ENCODE measurements at places on chromosomes 2 and 18.

GRCh38 chr18:76421685-76422078, 73.4 kb downstream of the ZNF516 start:
- no peak for DNase-seq
- H3K27ac ChIP-seq, result no peak overlapping the region
- no peaks in the 10 kb centered on the region for H3K36me3 ChIP-seq
- H3K4me1 ChIP-seq, result no peaks in the 10 kb centered on the region

DNA sequence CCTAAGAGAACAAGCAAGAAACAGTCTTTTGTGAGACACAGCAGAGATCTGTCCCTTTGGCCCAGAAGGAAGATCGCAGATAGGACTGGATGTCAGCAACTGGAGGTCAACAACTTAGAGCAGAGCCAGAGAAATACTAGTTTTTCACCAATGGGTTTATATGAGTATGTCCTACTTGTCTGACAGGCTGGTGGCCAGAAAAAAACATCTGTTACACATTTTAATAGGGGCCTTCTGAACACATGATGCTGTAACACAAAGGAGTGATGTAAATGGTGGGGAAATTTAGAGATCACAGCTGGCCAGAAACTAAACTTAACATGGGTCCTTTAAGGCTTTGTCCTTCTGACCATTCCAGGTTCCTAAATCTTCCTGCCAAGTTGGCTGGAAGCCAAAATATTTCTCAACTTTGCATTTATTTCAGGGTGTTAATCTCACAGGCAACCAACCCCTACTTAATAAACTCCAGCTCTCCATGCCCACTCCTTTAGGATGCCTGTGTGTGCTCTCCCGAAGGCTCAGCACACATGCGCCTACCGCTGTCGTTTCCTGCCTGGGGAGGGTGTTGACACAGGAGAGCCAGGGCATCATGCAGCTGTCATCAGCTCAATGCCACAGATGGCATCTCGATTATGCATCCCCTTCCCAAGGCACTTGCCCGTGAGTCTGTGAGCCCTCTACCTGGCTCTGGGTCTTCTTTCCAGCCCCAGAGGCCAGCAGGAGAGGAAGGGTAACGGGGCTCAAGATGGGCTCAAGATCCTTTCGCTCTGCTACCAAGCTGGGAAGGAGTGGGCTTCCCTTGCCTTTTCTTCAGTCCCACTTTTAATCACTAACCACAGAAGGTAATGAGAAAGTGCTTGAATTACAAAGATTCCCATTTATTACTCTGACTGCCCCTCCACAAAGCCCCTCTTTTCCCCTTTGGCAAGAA, 252.5 kb downstream of the ETAA1 start:
- no peaks in the 10 kb centered on the region for H3K4me1 ChIP-seq
- no peaks in the 10 kb centered on the region for H3K36me3 ChIP-seq

DNA sequence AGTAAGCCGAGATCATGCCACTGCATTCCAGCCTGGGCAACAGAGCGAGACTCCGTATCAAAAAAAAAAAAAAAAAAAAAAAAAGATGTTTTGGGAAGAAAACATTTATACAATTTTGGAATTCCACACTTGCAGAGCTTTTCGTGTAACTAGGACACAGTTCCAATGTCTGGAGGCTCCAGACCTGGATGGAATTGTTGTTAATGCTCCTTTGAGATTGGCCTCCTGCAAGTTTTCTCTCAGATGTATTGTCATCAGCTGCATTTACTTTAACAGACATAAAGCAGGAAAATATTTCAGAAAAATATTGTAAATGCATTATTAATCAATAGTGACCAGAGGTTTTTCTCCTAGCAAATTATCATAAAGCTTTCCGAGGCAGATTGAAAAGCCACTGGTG, 124.1 kb downstream of the RBM43 start:
- no peak overlapping the region for H3K4me3 ChIP-seq
- H3K27me3 ChIP-seq, result no peaks in the 10 kb centered on the region
- no peak for DNase-seq
- no peak overlapping the region for H3K27ac ChIP-seq
- no peaks in the 10 kb centered on the region for H3K36me3 ChIP-seq

GRCh38 chr18:63882333-63883141, 5.0 kb upstream of the SERPINB2 start:
- no peaks in the 10 kb centered on the region for H3K36me3 ChIP-seq
- H3K27me3 ChIP-seq, result peaks cover 6% of the 10 kb centered on the region
- no peak for DNase-seq
- no peak overlapping the region for H3K4me3 ChIP-seq
- no peak overlapping the region for H3K27ac ChIP-seq
- peaks cover 13% of the 10 kb centered on the region for H3K4me1 ChIP-seq

DNA sequence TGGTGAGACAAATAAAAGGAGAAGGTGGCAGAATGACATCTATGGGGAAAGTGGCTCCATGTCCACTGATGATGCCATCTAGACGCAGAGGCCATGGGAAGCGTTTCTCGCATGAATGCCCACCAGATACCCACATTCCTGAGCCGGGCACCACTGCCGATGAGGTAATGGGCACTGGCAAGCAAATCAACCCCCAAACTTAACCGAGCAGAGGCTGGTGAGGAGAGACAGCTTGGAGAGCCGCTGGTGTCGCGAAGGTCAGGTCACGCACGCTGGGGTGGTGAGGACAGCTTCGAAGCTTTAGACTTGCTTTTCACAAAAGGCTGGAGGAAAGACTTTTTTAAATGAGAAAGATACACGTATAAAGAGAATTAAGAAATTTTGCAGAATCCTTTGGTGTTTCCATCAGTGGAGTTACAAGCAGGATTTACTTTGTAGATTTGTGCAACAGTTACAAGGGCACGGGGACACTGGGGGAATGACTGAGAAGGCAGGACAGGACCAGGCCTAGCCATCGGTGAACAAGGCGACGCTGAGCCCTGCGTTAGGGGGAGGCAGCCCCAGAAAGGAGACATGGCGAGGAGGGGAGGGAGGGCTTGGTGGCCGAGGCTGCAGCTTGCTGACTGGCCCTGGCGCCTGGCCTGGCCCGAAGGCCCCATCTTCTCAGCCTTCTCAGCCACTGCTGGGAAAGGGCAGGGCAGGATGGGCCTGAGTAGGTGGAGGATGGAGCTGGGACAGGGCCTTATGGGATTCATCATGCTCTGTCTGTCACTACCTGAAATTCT, 83.9 kb upstream of the HDAC4 start:
- H3K27me3 ChIP-seq, result no peaks in the 10 kb centered on the region
- H3K36me3 ChIP-seq, result no peaks in the 10 kb centered on the region
- no peak overlapping the region for H3K4me3 ChIP-seq
- DNase-seq, result no peak
- no peak overlapping the region for H3K27ac ChIP-seq
- H3K4me1 ChIP-seq, result no peaks in the 10 kb centered on the region

- no peak overlapping the region for H3K4me3 ChIP-seq
- H3K36me3 ChIP-seq, result no peaks in the 10 kb centered on the region
- peaks cover 8% of the 10 kb centered on the region for H3K27me3 ChIP-seq
- DNase-seq, result no peak
These were observed 35.1 kb upstream of the ACVR1 start for GRCh38 chr2:157911246-157911645.

DNA sequence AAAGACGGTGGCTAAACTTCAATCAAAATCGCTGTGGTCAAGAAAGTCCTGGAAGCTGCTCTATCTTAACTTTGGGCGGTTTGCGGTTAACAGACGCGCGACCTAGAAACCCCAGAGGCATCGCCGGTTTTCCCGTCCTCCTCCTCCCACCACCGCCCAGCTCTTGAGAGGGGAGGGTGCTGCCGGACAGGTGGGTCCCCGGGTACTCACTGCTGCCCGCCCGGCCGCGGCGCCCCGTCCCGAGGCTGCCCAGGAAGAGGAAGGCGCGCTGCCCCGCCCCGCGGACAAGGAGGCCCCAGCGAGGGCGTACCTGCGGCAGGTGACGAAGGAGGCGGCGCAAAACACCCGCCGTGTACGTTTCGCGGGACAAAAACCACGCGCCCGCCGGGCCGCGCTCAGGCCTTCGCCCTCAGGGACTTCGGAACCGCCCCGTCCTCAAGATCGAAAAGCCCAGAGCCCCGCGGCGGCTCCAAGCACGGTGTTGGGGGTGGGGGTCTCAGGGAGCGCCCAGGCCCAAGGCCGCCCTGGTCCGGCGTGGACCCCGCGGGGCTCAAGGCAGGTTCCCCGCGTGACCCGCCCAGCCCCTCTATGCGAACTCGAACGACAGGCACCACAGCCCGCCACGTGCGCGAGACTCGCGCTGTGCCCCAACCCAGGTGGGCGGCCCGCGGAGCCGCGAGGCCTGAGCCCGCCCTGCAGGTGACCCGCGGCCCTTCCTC, at the start of gene SH3YL1:
Gene SH3YL1, minus strand, starts transcription at position 259 of the 719 bp plus-strand sequence. Its CDS starts 48 bp downstream, at position 211.
- peak within 1 kb of the TSS; percentile 93 for H3K4me3 ChIP-seq
- H3K36me3 ChIP-seq, result peaks cover 54% of the 10 kb centered on the region
- H3K27me3 ChIP-seq, result no peaks in the 10 kb centered on the region
- peaks cover 43% of the 10 kb centered on the region for H3K4me1 ChIP-seq
- peak within 1 kb of the TSS; percentile 93 for H3K27ac ChIP-seq
- DNase-seq, result peak; percentile 38

GRCh38 chr18:58005011-58005410, 39.0 kb upstream of the NEDD4L start:
- DNase-seq, result no peak
- no peaks in the 10 kb centered on the region for H3K4me1 ChIP-seq
- no peak overlapping the region for H3K27ac ChIP-seq
- no peaks in the 10 kb centered on the region for H3K36me3 ChIP-seq
- peaks cover 8% of the 10 kb centered on the region for H3K27me3 ChIP-seq

DNA sequence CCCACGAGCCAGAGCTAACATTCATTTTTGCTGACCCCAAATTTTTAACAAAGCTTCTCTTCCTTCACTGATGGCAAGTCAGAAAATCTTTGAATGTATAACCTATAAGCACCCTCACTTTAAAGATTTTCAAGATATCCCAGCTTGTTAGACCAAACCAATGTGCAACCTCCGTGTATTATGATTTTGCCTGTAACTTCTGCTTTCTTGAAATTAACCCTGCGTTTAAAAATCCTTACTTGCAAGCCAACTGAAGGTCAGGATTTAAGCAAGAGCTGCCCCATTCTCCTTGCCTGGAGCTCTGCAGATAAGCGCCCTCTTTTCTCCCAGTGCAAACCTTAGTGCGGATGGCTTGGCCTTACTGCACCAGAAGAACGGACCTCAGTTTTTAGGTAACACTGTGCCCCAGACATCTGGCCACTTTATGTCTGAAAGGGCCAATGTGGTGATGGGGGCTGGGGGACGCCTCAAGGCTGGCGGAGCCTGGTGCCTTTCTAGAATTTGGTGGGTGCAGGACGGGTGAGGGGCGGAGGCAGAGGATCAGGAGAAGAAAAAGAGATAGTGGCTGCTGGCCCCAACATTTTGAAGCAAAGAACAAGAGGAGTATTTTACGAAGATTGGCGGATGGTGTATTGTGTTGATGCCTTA, 805 bp upstream of the TNFRSF11A start:
- peaks cover 13% of the 10 kb centered on the region for H3K36me3 ChIP-seq
- H3K27ac ChIP-seq, result peak overlapping the region; percentile 54
- H3K4me3 ChIP-seq, result peak overlapping the region; percentile 81

- H3K36me3 ChIP-seq, result no peaks in the 10 kb centered on the region
- H3K27ac ChIP-seq, result no peak overlapping the region
- no peak overlapping the region for H3K4me3 ChIP-seq
- no peaks in the 10 kb centered on the region for H3K27me3 ChIP-seq
- DNase-seq, result no peak
- no peaks in the 10 kb centered on the region for H3K4me1 ChIP-seq
These were observed 451.3 kb upstream of the FAM98A start for GRCh38 chr2:34050413-34050812.

DNA sequence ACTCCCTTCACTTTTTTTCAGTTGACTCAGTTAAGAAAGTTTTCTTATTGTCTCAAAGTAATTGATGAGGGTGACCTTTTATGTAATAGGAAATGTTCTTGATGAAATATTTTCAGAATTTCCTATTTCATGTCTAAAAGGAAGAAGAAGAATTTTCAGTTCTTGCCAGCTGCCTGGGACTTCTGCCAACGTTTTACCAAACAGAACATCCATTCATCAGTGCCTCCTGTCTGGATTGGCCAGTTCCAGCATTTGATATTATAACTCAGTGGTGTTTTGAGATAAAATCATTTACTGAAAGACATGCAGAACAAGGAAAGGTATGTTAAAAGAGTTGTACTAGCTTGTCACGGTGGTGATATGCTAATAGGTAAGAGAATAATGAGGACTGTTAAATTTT, 104.7 kb upstream of the MYO3B start:
- H3K27ac ChIP-seq, result no peak overlapping the region
- no peaks in the 10 kb centered on the region for H3K27me3 ChIP-seq
- H3K36me3 ChIP-seq, result peaks cover 36% of the 10 kb centered on the region

- H3K36me3 ChIP-seq, result peaks cover 34% of the 10 kb centered on the region
- no peaks in the 10 kb centered on the region for H3K27me3 ChIP-seq
- no peak for DNase-seq
- peak overlapping the region; percentile 86 for H3K27ac ChIP-seq
- H3K4me1 ChIP-seq, result peaks cover 48% of the 10 kb centered on the region
- H3K4me3 ChIP-seq, result peak overlapping the region; percentile 30
These were observed 4.0 kb downstream of the DHRS9 start for GRCh38 chr2:169073211-169073962.

- no peaks in the 10 kb centered on the region for H3K27me3 ChIP-seq
- DNase-seq, result no peak
- peaks cover 61% of the 10 kb centered on the region for H3K4me1 ChIP-seq
- peaks cover 44% of the 10 kb centered on the region for H3K36me3 ChIP-seq
These were observed 582 bp upstream of the ZAP70 start for GRCh38 chr2:97712693-97713295.

- no peak for DNase-seq
- no peaks in the 10 kb centered on the region for H3K27me3 ChIP-seq
- H3K36me3 ChIP-seq, result no peaks in the 10 kb centered on the region
- H3K4me1 ChIP-seq, result no peaks in the 10 kb centered on the region
These were observed 174.9 kb downstream of the MYCN start for GRCh38 chr2:16115291-16115690.

- peaks cover 15% of the 10 kb centered on the region for H3K27me3 ChIP-seq
- no peaks in the 10 kb centered on the region for H3K36me3 ChIP-seq
- no peak overlapping the region for H3K27ac ChIP-seq
- no peak for DNase-seq
- H3K4me1 ChIP-seq, result no peaks in the 10 kb centered on the region
These were observed 2.7 kb upstream of the PID1 start for GRCh38 chr2:229273723-229274338.

DNA sequence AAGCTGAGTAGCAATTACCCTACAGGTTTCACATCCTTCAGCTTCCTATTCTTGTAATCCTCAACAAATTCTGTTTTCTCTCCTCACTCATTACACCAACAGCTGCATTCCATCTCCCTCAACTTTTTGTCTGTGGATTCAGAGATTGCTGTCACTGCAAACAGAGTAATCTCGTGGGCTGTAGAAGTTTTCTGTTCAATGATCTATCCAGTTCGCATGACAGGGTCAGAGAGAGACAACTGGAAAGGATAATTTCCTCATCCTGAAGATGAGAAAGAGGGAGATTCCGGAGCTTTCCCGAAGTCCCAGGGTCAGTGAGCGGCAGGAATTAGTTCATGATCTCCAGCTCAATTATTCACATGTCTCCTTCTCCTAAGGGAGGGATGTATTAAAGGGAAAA, 75.7 kb downstream of the MYO5B start:
- no peak for DNase-seq
- H3K36me3 ChIP-seq, result no peaks in the 10 kb centered on the region
- H3K4me1 ChIP-seq, result no peaks in the 10 kb centered on the region
- no peak overlapping the region for H3K27ac ChIP-seq
- H3K27me3 ChIP-seq, result peaks cover 9% of the 10 kb centered on the region
- no peak overlapping the region for H3K4me3 ChIP-seq
